ENCODE measurements at places on chromosomes 2 and 18. TPM values are rescaled to one million over a fixed set of nuclear protein-coding genes. Genes with fewer than 3 reads are reported as not detected.

The ADRA2B gene
- total RNA-seq, result 0.03 TPM

- no peak for DNase-seq
Measured at GRCh38 chr2:142843731-142844130, 33.7 kb upstream of the KYNU start.

- DNase-seq, result no peak
Measured at GRCh38 chr2:227335713-227336112, 10.7 kb downstream of the MFF start.

DNA sequence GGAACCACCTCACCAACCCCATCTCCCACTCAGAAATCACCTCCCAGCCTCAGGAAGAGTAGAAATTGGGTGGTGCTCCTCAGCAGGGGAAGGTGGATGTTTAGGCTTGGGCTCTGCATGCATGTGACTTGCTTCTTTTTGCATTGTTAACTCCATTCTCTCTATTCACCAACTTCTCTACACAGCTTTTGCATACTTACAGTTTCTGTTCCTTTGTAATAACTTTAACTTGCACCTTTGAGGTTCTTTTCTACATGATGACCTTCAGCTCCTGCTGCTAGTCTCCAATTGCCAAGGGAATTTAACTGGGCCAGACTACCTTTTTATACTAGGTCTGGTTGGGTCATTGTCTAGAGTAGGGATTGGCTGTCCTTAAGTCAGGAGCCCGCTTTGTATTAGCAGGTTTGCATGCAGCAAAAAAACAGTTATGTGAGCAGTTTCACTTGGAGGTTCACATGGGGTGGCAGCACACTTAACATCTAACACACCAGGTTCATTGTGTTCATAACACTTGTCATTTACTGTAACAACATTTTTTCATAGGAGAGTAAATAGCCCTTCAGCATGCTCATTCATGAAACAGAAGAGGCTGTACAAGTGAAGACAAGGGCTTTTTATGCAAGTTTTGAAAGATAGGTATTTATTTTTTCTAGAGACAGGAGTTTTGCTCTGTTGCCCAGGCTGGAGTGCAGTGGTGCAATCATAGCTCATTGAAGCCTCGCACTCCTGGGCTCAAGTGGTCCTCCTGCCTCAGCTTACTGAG lies 12.0 kb downstream of the MRPL35 start:
- DNase-seq, result no peak

Measured in foreskin keratinocyte (primary cell).